ENCODE measurements at places on chromosomes 11 and 22.

DNA sequence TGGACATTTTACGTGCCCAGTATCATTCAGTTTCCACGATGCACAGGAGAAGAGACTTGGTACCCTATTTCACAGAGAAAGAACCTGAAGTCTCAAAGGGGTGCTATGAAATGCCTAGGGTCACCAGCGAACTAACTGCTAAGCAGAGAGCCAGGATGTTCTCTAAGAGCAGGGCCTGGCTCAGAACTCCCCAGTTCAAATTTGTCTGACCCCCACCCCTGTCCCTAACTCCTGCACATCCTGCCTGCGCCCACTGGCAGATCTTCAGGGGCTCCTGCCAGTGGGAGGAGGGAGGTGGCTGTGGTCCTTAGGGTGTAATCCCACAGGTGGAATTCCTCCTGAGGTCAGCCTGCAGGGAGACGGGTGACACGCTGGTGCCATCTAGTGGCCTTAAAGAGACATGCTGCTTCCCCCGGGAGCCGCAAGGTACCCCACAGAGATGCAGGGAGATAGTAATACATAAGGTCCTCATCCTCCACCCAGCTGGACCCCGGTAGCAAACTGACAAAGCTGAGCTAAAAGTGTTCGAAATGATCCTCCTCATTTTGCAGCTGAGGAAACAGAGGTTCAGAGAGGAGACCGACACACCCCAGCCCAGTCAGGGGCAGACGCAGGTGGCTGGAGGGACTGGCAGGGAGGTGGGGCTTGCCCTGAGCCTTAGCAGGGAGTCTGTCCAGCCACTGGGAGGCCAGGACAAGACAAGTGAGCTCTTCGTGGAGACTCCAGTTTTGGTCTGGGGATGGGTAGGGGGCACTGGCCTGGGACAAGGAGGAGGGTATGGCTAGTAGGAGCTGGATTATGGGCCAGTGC lies 34.1 kb downstream of the MB start:
- peak; percentile 79 for DNase-seq

GRCh38 chr11:27210531-27210930 lies 152.5 kb downstream of the CCDC34 start:
- no peak for DNase-seq

GRCh38 chr11:123093739-123094138 lies 31.8 kb upstream of the HSPA8 start:
- no peak for DNase-seq

GRCh38 chr22:38086001-38086845 lies 2.2 kb upstream of the SLC16A8 start:
- DNase-seq, result no peak

DNA sequence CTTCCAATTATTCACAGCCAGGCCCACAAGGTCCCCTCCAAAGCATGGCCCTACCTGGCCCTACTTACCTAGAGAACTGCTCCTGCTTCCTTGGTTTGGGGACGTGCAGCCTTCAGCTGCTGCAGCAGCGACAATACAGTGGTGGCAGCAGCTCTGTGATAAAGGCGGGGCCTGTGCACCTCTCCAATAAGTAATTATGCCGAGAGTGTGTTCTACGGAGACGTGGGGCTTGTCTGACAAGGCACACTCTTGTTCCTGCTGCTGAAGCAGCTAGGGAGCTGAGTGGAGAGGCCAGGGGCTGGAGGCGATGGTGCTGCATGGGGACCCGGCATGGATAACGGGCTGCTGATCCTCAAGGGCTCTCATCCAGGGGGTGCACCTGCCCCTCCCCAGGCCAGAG lies 98.0 kb upstream of the THY1 start:
- no peak for DNase-seq

- DNase-seq, result no peak
These were observed 16.9 kb upstream of the SPTY2D1 start for GRCh38 chr11:18650859-18651557.

- no peak for DNase-seq
These were observed 739 bp downstream of the CELSR1 start for GRCh38 chr22:46536537-46537224.

DNA sequence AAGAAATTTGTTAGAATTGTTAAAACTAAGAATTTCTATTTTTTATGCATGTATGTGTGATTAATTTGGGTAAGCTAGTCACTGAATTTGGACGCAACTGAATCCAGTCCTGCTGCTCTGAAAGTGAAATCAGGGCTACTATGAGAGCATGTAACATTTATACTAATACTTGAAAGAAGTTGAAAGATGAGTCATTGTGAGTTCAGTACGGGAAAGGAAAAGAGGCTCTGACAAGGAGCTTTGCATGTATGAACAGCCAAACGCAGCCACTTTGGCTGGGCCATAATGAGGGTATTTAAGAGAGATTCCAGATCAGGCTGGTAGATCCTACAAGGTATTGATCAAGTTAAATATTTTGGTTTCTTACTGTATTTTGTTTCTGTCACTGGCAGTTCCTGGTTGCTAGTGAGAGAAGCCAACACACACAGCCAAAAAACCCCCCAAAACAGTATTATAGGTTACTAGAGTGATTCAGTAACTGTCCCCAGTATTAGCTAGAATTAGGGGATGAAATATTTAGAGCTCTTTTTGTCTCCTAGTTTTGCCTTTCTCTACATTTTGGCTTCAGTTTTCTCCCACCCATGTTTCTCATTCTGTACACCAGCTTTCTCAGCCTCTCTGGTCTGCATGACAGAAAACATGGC lies 14.1 kb downstream of the AASDHPPT start:
- no peak for DNase-seq

GRCh38 chr22:28798810-28799605 lies 1.4 kb downstream of the XBP1 start:
- no peak for DNase-seq

GRCh38 chr11:623349-623869 lies 1.3 kb downstream of the CDHR5 start:
- DNase-seq, result no peak

- DNase-seq, result no peak
These were observed 48.2 kb downstream of the ZNF143 start for GRCh38 chr11:9509041-9509440.

DNA sequence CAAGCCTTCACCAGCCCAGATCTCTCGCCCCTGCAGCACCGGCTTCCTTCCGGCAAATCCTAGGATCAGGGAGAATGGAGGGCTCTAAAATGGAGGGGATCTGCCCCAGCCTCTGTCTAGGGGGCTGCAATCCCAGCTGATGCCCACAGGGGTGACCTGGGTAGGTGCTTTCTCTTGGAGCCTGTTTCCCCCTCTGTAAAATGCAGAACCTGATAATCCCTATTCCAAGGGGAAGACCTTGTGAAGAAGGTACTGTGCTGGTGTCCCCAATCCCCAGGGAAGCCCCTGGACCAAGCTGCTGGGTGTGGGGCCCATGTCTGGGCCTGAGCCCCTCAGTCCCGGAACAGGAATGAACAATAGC lies 2.8 kb downstream of the EMID1 start:
- DNase-seq, result no peak

DNA sequence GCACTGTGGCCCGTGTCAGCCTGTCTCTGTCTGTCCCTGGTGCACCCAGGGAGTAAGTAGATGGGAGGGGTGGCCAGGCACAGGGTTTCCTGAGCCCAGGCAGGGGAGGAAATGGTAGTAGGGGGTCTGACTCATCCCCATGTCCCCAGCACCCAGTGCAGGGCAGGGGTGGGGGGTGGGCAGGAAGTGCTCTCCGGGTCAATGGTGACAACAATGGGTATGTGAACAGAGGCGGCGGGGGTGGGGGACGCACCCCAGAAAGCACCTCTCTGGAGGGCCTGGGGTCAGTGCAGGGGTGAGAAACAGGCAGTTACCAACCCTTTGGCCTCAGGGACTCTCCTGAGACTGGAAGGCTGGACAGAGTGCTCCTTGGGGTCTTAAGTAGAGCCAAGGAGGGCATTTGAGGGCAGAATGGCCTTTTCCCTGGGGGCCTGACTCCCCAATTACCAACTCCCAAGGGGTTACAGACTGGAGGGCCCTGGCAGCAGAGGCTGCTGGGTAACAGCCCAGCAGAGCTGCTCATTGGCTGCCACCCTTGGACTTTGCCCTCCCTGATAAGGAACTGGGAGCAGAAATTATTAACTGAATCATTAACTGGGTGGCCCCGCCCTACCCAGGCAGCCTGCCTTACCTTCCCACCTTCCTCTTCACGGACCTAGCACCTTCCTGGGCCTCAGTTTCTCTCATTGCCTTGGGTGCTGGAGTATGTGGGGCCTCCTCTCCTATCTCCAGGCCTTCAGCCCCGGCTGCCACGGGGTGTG lies 4.2 kb downstream of the MYRF start:
- DNase-seq, result no peak

GRCh38 chr22:40595497-40596234 lies 40.9 kb downstream of the MRTFA start:
- no peak for DNase-seq

DNA sequence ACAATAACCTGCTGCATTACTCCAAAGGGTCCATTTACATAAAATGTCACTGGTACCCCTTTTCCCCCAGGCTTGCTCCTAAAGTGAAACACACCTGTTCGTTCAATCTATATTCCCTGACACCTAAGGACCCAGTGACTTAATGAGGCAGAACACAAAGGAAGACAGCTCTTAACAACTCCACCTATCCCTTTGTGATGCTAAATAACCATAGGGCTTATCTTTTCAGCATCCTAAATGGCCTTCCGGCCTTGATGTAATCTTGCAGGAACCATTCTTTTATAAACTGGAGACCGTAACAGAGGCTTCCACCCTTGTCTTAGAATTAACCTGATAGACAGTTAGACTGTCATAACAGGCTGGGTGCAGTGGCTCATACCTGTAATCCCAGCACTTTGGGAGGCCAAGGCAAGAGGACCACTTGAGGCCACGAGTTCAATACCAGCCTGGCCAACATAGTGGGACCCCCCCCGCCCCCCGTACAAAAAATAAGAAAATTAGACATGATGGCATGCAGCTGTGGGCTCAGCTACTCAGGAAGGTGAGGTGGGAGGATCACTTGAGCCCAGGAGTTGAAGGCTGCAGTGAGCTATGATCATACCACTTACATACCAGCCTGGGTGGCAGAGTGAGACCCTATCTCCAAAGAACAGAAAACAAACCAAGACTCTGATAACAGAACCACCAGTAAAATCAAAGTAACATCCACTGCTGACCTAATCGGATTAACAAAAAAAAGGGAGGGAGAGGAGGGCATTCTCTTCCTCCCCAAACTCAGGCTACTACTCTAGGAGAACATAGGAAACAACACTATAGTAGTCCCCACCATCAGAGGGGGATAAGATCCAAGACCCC lies 5.1 kb downstream of the CHEK2 start:
- DNase-seq, result no peak

DNA sequence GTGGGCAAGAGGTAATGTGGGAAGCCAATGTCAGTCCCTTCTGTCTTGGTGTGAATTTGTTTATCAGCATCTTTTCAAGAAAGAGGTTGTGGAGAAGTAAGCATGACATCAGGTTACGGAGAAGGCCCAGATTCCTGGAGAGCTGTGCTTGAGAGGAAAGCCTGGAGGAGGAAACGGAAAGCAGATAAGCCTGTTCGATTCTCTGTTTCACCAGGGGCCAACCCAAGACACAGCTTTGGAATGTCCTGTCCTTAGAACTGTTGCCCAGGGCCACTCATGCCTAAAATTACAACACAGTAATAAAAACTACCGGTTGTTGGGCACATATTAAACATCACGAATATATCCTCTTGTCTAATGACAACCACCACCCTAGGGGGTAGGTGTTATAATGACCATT lies 148.5 kb downstream of the NAV2 start:
- no peak for DNase-seq

GRCh38 chr22:29855611-29856181 lies 17.6 kb upstream of the ASCC2 start:
- DNase-seq, result no peak

DNA sequence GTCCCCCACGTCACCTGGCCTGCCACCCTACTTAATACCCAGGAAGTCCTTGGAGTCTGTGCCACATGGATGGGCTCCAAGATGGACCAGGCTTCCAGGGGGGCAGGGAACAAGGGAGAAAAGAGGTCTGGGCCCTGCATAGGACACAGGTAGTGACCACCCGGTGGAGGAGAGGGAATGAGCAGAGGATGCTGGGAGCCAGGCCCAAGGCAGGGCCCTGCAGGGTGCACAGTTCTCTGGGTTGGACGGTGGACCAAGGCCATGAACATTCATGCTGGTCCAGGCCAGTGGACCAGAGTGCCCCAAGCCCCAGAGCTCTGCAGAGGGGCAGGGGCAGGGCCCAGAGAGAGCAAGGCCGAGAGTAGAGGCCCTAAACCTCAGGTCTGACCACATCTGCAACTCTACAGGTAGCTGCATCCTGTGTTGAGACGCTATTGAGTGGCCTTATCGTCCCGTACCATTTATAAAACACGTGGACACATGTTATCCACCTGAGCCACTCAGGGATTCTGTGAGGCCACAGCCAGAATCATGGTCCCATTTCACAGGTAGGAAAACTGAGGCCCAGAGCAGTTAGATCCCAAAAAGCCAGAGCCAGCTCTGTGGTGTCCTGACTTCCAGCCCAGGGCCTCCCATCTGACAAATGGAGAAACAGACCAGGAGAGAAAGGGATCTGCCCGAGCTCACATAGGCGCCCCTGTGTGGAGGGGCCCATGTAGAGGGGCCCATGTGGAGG lies 46.4 kb downstream of the IGLL5 start:
- DNase-seq, result no peak

DNA sequence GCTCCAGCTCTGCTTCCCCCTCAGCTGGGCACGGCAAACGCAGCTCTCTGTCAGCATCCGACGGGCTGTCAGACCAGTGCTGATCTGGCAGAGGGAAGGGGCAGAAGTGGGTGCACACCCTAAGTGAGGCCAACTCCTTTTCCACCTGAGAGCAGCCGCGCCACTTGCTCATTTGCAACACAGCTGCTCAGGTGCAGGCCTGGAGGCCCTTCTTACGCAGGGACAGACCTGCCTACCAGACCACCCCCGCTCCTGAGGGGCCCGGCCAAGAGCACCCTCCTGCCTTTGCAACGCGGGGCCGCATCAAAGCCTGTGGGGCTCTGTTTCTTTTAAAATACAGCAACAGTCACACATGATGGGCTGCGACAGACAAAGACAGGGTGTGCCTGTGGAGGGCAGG lies 47.8 kb upstream of the BID start:
- DNase-seq, result no peak

DNA sequence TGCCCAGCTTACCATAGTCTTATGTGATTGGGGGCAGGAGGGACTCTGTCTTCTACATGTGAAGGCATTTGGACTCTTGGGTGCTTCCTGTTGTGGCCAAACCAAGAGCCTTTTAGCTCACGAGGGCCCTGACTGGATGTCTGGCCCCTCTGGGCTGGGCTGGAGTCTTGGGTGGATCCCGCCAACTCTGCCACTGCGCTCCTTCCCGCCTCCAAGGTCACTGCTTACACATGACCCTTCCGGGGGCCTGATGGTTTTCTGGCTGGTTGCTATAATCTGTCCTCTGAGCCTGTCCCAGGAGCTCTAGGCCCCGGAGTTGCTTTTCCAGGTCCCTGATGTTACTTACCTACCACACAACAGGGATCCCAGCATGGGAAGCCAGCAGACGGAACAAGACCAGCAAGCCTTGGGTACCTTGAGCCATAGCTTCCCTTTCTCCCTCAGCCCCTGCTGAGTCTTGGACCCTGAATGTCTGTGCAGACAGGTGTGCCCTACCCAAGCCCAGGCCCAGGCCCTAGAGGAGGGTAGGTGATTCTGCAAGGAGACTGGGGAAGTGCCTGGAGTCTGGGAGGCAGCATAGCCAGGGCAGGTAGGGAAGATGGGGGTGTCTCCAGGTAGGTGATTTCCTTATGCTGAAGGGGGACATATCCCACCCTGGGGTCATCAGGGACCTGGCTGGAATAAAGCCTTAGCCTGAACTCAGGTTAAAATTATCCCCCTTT lies 100.3 kb downstream of the TSPAN18 start:
- DNase-seq, result no peak

Data from D721Med (cell line).